NCI-H748 treated with DMSO at 0.1 percent for 48 hours (cell line): ENCODE measurements at places on chromosomes 11 and 22.

GRCh38 chr22:36423461-36424404 lies 36.0 kb upstream of the MYH9 start:
- no peak for DNase-seq

DNA sequence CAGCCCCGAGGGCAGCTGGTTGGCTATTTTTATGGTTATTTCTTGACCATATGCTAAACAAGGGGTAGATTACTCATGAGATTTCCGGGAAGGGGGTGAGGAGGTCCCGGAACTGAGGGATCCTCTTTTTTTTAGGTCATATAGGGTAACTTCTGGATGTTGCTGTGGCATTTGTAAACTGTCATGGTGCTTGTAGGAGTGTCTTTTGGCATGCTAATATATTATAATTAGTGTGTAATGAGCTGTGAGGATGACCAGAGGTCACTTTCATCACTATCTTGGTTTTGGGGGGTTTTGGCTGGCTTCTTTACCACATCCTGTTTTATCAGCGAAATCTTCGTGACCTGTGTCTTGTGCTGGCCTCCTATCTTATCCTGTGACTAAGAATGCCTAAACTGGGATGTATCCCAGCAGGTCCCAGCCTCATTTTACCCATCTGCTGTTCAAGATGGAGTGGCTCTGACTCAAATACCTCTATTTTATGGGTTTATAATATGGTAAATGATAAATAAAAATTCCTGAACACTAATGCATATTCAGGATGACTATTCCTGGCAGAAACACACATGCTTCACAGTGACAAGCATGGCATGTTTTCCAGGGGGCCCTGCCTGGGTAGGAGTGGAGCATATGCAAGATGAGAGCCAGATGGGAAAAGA lies 11.2 kb downstream of the KREMEN1 start:
- DNase-seq: no peak

DNA sequence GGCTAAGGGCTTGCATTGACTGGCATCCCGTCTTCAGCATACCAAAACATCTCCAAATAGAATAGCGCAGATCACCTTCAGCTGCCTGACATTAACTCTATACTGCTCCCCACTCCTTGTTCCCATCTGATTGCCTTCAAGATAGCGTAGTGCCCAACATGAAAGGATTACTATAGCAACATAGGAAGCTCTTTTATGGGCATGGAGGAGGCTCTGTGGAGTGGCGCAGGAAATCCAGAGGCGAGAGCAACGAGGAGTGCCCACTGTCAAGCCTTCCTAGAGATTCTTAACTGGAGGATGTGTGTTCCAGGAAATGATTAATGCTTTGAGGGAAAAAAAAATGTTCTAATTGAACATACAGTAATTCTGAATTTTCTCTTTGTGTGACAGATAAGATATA lies 213.3 kb downstream of the CADM1 start:
- DNase-seq: no peak

DNA sequence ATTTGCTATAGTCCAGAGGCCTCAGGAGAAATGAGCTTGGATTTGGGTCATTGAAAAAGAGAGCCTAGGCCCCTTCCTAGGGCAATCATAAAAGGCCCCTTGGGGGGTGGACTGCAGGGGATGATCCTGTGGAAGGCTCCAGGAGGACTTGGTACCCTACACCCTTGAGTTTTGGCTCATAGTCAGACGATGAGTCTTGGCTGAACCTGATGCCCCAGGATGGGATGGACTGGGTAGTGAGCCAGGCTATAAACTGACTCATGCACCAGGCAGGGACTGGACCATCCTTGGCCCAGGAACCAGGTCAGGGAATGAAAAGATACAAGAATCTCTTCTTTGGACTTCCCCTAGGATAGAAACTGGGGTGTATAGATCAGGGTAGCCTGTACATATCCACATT lies 54.2 kb downstream of the NAV2 start:
- no peak for DNase-seq

DNA sequence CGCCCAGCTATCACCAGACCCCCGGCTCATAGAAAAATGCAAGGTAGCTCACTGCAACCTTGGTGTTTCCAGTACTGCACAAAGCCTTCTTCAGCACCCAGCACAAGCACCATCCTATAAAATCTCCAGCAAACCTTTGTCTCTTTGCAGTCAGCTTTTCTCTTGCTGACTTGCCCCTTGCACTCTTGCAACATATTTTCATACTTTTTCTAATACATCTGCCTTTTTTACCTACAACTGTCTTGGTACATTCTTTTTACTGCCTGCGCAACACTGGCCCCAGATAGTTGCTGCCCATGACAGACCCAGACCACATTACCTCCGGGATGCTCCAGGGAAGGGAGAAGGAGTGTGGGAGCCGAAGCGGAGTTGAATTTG lies 142.4 kb downstream of the MPPED1 start:
- no peak for DNase-seq

DNA sequence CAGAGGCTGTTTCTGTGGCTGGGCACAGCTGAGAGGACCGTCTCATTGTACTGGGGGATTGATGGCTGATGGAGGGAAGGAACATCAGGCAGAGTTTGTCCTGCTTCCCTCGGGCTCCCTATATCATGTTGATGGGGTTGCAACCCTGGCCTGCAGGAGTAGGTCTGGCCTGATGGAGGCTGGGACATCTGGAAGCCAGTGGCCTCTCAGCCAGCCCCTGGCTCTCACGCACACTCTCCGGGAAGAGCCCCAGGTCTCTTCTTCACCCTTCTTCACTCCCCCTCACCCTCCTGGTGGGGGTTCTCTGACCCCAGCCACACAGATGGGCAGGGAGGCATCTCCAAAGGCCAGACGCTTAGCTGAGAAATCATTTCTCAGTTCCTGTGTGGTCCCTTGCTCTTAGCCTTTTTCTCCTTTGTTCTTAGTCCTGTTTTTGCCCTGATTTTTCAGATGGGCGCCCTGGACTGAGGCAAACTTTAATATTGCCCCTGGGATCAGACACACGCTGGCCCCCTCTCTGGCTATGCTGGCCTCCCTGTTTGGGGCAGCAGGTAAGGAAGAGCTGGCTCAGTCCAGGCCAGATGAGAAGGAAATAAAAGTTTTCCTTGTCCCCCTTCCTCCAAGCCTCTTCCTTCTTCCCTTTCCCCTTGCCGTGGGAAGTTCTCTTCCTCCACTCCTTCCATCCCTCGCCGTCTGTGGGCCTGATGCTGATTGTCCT lies 13.9 kb upstream of the ANO1 start:
- DNase-seq: no peak

- DNase-seq: no peak
Measured at GRCh38 chr11:29389793-29390192, 627.0 kb downstream of the KCNA4 start.

GRCh38 chr11:94590352-94591041 lies 23.3 kb downstream of the PIWIL4 start:
- no peak for DNase-seq

DNA sequence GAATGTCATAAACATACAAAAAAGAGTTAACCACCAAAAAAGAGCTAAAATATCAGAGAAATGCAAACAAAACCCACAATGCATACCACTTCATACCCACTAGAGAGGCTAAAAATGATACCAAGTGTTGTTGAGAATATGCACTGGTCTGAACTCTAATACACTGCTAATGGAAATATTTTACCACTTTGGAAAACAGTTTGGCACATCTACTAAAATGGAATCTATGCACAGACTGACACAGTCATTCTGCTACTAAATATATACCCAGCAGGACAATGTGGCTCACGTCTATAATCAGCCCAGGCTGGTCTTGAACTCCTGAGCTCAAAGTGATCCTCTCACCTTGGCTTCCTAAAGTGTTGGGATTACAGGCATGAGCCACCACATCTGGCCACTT lies 18.0 kb downstream of the MAPK1 start:
- no peak for DNase-seq
